ENCODE measurements at places on chromosomes 16 and 17.

DNA sequence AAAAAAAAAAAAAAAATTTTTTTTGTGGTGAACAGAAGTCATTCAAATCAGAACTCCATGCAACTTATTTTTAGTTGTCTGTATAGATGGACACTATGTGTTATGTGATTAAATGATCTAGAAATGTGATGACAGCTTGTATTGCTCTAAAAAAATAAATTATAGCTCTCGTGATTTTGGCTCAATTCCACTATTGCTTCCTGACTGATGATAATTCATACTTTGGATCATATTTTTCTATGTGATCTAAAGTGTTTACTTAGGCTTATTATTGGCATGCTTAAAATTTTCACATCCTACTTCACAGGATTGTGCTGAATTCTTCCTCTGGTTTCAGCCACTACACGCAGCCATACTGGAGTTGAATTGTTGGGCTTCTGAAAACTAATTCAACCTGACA, 76.8 kb downstream of the RPGRIP1L start:
- DNase-seq, result no peak

DNA sequence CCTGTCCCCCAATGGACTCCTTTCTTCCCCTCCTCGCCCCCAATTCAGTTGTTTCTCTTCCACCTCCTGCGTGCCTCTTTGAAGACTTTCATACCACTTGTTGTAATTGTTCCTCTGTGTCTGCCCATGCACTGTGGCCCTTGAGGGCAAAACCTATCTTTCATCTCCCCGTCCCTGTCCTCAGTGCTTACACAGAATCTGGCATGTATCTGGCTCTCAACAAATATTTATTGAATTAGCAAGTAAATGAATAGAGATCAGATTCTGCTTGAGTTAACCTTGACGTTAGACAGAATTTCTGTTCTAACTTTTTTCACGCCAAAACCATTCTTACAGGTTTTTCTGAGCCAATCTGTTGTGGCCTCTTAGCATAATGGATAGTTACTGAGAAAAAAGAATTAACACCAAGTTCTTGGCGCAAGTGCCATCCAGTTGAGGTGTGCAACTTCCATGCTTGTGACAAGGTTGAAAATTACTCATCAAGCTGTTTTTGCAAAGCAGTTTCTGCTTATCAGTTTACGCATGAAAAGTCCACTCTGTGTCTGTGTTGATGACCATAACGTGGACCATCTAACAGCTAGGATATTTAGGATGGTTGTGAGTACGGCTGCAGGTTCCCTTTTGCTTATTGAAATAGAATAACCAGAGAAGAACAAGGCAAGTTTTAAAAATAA, 215.1 kb downstream of the PRKCA start:
- no peak for DNase-seq

DNA sequence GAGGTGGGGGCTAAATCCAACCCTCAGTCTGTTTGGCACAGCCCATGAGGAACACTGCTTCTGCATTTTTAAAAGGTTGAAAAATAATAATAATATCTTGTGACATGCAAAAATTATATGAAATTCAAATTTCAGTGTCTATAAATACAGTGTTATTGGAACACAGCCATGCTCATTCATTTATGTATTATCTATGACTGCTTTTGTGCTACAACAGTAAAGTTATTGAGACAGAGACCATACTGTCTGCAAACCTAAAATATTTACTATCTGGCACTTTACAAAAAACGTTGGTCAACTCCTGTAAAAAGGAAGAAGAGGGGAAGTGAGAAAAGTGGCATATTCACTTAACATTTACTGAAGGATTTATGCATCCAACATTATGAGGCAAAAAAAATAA, 3.1 kb downstream of the ABCA5 start:
- no peak for DNase-seq

GRCh38 chr17:74190154-74190553, 13.3 kb upstream of the RPL38 start:
- DNase-seq, result peak; percentile 75

DNA sequence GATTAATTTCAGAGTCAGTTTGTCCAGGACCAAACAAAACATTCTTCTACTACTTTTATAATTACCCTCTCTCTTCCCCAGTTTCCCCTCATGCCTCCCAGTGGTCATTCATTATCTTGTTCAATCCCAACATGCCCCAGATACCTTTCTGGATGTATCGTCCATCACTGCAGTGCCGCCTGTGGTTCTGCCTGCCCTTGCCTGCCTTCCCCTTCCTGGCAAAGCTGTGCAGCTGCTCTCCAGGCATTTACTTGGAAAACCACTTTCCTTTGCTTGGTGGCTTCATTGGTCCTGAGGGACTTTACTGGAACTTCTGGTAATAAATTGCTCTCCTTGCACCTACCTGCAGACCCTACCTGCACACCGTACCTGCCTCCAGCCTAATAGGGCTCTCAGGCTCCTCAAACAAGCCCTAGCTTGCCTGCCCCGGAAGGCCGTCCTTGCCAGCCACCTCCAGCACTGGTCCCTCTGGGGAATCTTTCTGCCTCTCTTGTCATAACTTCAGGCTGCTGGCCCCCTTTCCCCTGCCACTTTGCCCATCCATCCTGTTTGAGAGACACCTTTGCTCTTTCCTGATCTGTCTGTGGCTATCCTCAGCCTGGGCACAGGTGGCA, 19.5 kb upstream of the MSI2 start:
- DNase-seq, result no peak

DNA sequence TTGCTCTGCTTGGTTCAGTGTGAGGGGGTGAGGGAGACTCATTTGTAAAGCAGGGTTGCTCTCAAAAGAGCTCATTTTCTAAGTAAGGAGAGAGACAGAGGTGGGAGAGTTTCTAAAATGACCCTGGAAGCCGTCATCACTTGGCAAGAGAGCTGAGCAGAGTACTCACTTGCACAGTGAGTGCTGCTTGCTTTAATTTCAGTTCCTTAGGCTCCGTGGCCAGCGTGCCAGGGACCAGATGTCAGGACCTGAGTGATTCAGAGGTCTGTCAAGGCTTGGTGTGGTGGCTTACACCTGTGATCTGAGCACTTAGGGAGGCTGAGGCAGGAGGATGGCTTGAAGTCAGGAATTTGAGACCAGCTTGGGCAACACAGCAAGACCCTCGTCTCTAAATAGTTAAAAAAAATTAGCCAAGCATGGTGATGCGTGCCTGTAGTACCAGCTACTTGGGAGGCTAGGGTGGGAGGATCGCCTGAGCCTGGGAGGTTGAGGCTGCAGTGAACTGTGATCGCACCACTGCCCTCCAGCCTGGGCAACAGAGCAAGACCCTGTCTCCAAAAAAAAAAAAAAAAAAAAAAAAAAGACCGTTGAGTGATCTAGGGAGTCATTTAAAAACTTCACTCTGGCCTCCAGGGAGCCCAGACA, 10.7 kb downstream of the ZNF205 start:
- DNase-seq, result no peak

GRCh38 chr17:7889166-7889955, 772 bp downstream of the CHD3 start:
- DNase-seq, result peak; percentile 97

DNA sequence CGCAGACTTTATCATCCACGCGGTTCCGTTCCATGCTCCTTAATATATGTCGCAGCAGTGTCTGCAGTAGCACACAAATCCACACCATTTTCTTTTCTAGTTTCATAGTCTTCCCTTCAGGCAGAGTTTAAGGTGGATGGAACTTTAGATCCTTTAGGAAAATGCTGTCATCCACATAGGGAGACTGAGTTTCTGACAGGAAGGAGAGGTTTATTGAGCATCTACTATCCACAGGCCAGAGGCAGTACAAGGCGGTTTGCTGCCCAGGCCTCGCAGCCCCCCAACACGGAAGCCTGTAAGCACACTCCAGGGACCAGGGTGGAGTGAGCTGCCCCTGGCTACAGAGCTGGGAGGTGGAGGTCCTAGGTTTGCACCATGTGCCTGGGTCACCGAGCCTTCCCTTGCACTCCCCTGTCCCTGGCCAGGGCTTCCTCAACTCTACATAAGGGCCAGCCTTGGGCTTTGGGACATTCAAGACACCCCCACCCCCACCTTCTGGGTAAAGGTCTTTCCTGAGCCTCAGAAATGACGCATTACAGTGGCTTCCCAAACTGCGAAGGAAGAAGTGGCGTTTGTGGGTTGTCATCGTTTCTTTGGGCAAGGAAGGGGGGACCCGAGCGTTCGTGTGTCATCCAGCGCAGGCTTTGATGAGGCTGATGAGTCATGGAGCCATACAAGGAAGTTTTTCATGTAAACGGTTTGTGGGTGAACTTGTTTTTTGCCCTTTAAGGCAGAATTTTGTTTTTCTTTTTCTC, 146.5 kb upstream of the PLCG2 start:
- DNase-seq, result peak; percentile 92

- DNase-seq, result no peak
Measured at GRCh38 chr16:68059804-68060203, 25.4 kb upstream of the NFATC3 start.

DNA sequence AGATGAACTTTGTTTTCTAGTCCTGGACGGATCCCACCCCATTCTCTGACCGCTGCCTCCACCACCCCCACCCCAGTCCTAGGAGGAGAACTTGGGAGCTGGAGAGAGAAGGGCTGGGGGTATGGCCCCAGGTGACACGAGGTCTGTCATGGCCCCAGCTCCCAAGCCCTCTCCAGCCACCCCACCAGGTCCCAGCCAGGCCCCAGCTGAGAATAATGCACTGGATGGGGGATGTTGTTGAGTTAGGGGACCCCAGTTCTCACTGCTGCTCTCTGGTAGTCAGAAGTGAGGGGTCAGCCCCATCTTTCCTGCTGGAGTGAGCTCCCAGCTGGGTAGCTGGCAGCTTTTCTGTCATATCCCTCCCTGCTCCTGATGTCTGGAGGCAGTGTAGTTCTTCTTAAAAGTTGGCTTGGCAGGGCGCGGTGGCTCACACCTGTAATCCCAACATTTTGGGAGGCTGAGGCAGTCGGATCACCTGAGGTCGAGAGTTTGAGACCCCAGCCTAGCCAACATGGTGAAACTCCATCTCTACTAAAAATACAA, 4.6 kb upstream of the COL1A1 start:
- no peak for DNase-seq

GRCh38 chr16:23026784-23027362, 122.4 kb downstream of the USP31 start:
- peak; percentile 29 for DNase-seq

DNA sequence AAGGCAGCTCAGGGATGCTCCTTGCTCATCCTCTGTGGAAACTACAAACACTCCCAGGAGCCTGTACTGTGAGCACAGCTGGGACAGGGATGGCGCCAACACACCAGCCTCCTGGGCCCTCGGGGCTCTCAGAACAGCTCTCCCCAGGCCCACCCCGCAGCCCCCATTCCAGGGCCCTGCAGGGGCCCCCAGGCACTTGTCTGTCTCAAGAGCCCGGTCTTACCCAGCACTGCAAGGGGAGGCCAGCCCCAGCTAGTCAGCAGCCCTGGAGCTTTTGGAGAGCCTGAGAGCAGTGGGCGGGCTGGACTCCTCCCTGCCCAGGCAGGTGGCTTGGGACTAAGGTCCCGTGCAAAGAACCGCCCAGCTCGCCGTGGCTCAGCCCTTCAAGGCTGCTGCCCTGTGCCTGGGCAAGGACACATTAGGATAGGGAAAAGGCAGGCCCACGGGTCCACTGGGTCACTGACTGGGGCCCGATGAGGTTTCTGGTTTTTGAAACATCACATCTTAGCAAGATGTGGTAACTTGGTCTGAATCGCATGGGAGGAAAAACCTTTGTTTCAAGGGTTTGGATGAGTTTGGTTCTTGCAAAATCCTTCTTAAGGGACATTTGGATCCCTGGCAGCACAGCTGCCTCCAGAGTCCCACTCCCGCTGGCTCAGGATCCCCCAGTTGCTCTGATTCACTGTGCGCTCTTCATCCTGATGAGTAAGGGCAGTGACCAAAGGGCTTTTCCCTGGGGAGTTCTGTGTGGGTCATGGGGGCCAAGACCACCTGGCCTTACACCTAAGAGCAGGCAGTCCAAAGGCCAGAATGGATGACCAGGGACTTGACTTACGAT, 2.8 kb downstream of the DNASE1L2 start:
- DNase-seq, result no peak

GRCh38 chr17:68566442-68566738, 34.8 kb downstream of the FAM20A start:
- DNase-seq, result no peak

DNA sequence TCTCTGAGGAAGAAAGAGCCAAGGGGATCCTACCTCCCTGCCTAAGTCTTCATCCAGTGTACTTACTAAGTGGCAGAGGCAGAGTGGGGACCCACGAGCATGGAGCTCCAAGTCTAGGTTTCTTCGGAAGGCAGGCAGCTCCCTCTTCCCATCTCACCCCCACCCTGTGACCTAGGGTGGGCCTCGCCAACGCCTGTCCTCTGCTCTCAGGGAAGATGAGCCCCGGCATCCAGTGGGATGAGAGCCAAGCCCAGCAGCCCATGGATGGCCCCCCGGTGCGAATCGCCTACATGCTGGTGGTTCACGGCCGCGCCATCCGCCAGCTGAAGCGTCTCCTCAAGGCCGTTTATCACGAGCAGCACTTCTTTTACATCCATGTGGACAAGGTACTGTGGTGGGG, 8.3 kb downstream of the XYLT2 start:
- DNase-seq, result no peak

- DNase-seq, result peak; percentile 27
Measured at GRCh38 chr16:10368969-10369551, 16.8 kb upstream of the ATF7IP2 start.

GRCh38 chr17:65147955-65148354, 10.8 kb downstream of the RGS9 start:
- no peak for DNase-seq

DNA sequence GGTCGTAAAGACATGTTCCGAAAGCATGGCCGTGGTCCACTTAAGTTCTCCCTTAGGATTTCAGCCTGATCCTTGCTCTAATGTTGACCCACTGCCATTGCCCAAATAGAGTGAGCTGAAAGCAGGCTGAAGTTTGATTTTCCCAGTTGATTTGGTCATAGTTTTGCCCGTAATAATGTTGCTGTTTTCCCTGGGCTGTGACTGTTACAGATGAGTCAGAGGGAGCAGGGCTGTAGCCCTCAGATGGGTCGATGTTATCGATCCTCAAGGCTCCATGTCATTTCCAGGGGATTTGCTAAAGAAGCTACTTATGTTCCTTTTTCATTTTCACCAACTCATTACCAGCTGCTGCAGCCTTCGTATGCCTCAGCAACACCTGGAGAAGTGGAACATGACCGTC, 169.0 kb upstream of the ZFHX3 start:
- no peak for DNase-seq

- peak; percentile 10 for DNase-seq
Measured at GRCh38 chr16:46980926-46981325, 7.5 kb upstream of the DNAJA2 start.

DNA sequence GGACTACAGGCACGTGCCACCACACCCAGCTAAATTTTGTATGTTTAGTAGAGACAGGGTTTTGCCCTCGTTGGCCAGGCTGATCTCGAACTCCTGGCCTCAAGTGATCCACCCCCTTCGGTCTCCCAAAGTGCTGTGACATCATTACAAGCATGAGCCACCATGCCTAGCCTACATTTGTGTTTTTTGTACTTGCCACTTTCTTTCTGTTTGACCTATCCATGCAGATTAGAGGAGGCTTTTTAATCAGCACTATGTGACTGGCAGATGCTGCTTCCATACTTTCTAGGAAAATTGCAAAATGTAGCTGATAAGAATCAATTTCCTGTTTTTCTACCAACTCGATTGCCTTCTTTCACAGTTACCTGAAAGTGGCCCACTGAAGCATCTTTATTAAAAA, 57.3 kb downstream of the B9D1 start:
- peak; percentile 61 for DNase-seq

- no peak for DNase-seq
Measured at GRCh38 chr16:89853306-89853993, 19.9 kb upstream of the TCF25 start.

GRCh38 chr17:18017958-18018357, 21.0 kb downstream of the ATPAF2 start:
- peak; percentile 78 for DNase-seq

- DNase-seq, result peak; percentile 15
Measured at GRCh38 chr17:163514-164098, 17.8 kb downstream of the DOC2B start.

Data from hematopoietic multipotent progenitor cell treated with erythropoietin and hydrocortisone succinate and interleukin-3 and kit ligand, for 4 days (in vitro differentiated cells).